HepG2 (cell line): ENCODE measurements at places on chromosomes 5 and 9.

GRCh38 chr5:136309376-136309775 is 56.0 kb downstream of the TRPC7 start:
- H3K27me3 ChIP-seq = no peaks in the 10 kb centered on the region
- H3K36me3 ChIP-seq = no peaks in the 10 kb centered on the region
- H3K27ac ChIP-seq = no peak overlapping the region
- H3K4me3 ChIP-seq = no peak overlapping the region
- no peak for DNase-seq
- no peaks in the 10 kb centered on the region for H3K4me1 ChIP-seq

DNA sequence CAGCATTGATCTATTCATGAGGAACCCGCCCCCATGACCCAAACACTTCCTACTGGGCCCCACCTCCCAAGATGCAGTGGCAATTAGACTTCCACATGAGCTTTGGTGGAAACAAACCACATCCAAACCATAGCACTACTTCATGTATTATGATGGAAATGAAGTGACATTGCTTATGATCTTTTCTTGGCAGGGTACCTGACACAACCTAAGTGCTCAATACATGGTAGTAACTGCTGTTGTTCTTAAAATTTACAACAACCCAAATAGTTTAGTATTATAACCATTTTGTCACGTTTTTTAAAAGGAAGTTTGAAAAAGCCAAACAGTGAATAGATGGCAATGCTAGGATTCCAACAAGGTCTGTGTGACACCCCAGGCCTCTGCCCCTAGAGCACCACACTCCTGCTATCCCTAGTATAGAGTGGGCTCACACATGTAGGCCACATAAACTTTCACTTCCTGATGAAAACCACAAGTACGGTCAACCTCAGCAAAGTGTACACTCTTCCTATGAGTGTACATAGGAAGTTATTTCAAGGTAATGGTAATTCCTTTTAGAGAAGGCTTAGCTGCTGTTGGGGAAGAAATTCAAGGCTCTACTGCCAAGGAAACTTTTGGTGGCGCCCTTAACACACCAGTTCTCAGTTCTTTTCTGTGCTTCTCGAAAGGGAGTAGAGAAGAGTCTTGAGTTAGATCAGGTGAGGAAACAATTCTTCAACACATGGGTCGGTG is 97.6 kb downstream of the ARSB start:
- no peak overlapping the region for H3K4me3 ChIP-seq
- H3K27ac ChIP-seq = no peak overlapping the region
- no peaks in the 10 kb centered on the region for H3K27me3 ChIP-seq
- no peak for DNase-seq
- H3K4me1 ChIP-seq = peaks cover 13% of the 10 kb centered on the region
- peaks cover 12% of the 10 kb centered on the region for H3K36me3 ChIP-seq

GRCh38 chr9:87100001-87100400 is 152.7 kb upstream of the GAS1 start:
- H3K27ac ChIP-seq = no peak overlapping the region
- H3K27me3 ChIP-seq = no peaks in the 10 kb centered on the region

DNA sequence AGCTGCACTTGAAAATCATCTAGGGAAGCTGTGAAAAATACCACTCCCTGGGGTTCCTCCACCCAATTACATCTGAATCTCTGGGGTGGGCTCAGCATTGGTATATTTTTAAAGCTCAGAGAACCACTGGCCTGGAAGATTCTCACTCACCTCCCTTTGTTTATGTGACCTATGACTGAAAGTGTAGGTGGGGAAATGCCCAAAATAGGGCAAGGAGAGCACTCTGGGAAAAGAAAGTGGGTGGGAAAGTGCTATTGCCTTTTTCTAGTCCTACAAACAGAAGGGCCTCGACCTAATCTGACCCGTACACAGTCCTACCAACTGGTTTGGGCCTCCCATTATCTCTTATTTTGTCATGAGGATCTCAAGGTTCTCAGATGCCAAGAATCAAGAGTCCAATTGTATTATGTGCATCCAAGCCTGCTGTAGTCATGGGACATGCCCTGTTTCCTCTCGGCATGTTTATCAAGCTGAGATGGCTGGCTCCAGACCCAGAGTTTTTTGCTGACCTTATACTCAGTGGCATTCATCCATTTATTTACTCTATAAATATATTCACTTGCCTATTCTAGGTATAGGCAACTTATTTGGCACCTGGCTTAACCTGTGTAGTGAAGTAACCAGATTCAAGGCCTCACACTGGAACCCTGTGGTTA is 483.7 kb downstream of the ENC1 start:
- H3K27ac ChIP-seq = no peak overlapping the region
- H3K4me1 ChIP-seq = no peaks in the 10 kb centered on the region
- no peak overlapping the region for H3K4me3 ChIP-seq
- DNase-seq = no peak
- no peaks in the 10 kb centered on the region for H3K36me3 ChIP-seq
- H3K27me3 ChIP-seq = no peaks in the 10 kb centered on the region

- peak; percentile 84 for DNase-seq
- peak overlapping the region; percentile 66 for H3K27ac ChIP-seq
- H3K36me3 ChIP-seq = peaks cover 2% of the 10 kb centered on the region; the same call in 1 of the 2 replicates
Observed at GRCh38 chr9:123678038-123678877, 251.7 kb downstream of the DENND1A start.

DNA sequence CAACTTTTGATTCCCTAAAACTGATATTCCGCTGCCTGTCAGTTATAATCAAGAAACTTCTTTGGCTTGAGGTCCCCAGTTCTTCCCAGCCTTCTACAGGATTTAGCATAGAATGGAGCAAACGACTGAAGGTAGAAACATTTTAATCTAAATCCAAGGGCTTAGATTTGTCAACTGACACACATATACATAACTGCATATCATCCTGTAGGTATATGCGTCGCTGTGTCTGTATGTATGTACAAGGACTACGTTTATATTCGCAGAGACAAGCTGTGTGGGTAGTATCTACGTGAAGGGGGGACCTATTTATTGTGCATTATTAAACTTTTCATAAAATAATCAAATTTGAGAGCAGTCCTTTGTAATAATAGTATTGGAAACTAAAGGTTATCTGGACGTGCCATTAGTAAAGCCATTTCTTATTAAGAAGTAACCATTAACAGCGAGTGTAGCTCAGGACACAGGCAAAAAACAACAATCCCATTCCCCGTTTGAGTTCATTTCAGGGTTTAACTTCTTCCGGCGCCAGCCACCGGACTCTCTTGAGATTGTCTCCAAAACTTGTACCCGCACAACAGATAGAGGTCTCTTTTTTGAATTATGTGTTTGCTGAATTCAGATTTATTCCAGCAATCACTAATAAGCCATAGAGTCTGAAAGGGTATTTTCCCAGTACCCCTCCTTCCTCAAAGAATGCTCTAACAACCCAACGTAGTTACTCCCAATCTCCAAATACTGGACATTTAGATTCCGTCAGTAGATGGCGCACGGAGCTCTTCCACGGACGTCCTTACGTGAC is 2.1 kb upstream of the MLLT3 start:
- no peak overlapping the region for H3K27ac ChIP-seq
- no peaks in the 10 kb centered on the region for H3K36me3 ChIP-seq

GRCh38 chr5:65978251-65978650 is 51.9 kb downstream of the ERBIN start:
- no peak overlapping the region for H3K27ac ChIP-seq
- H3K27me3 ChIP-seq = no peaks in the 10 kb centered on the region
- peaks cover 28% of the 10 kb centered on the region for H3K4me1 ChIP-seq
- H3K36me3 ChIP-seq = no peaks in the 10 kb centered on the region
